ENCODE measurements at places on chromosomes 1 and 21.

DNA sequence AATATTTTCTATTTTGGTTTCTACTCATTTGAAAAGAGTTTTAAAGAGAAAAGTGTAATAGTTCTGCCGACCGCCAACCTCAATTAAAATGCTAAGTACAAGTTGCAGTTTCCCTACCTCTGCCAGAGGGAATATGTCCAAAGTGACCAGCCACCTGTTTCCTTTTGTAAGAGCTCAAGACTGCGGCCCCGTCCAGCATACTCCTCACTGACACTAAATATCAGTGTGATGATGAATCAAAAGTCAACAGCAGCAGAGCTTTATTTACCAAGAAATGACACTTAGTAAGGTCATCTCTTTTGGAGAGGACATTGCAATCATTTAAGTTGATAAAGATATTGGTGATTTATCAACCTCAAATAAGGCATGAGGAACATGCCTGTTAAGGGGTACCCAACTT, 57.4 kb upstream of the NRIP1 start:
- DNase-seq: no peak

DNA sequence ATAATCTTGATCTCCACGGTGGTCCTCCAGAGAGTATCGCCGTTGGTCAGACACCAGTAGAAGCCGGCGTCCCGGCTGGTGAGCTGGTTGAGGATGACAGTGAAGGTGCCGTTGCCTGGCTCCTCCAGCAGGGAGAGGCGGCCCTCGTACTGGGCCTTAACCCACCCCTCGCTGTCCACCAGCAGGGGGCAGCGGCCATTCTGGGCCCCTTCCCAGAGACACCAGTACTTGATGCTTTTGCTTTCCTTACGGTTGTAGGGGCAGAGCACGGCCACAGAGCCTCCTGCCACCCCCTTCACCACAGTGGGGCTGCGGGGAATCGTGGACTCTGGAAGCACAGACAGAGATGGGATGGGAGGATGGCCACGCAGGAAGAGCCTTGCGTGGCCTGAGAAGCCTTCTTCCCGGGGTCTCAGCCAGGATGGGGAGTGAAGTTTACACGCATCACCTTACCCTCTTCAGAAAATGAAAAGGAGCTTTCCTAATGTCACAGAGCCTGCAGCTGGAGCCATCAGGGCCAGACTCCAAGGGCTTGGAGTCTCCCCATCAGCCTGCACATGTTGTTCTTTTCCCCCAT, 10.7 kb downstream of the PIGR start:
- DNase-seq: peak; percentile 53

- DNase-seq: no peak
Measured at GRCh38 chr1:100604372-100604771, 66.4 kb downstream of the GPR88 start.

DNA sequence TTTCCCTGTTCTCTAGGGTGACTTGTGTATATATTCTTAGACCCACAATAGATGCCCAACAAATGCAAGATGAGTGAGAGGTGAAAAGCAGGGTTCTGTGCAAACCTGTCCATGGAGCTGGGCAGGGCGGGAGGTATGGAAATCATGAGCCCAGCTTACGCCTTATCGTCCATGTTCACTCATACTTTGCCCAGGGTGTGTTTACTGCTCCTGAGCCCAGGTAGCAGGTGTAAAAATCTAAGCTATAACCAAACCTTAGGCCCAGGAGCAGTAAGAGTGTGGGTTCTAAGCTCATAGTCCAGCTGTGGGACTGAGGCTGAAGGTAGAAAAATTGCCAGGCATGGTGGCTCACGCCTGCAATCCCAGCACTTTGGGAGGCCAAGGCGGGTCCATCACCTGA, 48.1 kb downstream of the CACNA1E start:
- DNase-seq: no peak

GRCh38 chr1:93773049-93773838, 91.6 kb upstream of the BCAR3 start:
- no peak for DNase-seq

DNA sequence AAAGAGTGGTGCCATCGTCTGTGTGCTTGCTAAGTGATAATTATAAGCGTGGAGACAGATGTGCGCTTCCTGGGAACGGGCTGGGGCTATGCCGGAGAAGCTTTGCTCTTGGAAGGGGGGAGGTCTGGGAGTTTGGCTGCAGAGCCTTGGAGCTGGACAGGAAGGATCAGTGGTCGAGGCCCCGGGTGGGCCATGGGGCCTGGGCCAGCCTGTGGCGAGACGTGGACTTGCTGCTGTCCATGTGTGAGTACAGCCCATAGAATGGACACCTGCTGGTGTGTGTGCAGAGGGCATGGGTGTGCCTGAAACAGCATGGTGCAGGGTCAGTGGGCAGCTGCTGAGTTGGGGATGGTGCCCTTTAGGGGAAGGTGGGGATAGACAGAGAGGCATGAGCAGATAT, 121.3 kb downstream of the PCBP3 start:
- no peak for DNase-seq

DNA sequence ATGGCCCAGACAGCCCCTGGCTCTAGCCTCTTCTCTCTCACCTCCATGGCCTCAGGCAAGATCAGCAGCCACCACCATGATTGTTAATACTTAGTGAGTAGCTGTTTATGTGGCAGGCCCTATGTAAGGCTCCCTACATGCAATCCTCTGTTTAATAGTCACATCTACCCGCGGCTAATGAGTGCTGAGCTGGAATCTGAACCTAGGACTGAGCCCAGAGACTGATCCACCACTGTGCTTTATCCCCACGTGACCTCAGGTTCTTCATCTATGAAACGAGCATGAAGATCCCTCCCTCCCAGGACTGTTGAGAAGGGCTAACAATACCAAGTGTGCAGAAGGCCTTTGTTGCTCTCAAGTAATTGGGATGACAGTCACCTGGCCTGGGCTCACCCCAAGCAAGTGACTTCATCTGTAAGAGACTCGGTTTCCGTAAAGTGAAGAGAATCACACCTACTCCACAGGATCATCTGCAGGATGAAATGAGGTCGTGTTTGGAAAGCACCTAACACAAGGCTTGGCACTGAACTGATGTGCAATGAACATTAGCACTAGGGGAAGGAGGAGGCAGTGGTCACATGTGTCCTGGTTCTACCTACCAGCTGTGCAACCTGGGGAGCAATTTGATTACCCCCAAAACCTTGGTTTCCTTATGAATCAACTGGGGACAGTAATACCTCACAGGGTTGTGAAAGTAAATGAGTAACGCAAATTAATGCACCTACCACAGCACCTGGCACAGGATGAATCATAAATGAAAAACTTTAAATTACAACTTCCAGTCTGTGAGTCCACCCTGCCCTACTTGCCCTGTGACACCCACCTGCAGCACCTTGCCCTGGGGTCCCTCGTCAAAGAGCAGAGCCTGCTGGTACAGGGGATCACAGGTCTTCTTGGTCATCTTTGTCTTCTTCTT, 37.2 kb downstream of the RIMS3 start:
- DNase-seq: peak; percentile 75

GRCh38 chr1:240151136-240151735, 59.6 kb downstream of the FMN2 start:
- peak; percentile 2 for DNase-seq

DNA sequence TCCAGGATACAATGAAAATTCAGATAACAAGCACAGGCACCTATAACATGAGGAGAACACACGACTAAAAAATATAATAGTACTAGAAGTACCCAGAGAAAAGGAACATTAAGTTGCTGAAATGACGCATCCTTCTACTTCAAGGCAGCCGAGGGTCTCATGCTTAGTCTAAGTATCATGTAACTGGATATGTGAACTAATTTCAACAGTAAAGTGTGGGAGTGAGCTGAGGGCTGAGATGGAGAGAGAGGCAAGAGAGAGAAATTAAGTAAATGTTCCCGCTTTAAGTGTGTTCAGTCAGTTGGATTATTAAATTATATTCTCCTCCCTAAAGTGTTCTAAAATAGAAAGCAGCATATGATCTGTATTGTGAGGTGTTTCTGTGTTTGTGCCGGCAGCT, 152.2 kb upstream of the KRTAP19-8 start:
- DNase-seq: no peak

- DNase-seq: no peak
Measured at GRCh38 chr1:94438692-94439276, 20.6 kb downstream of the ABCD3 start.

- no peak for DNase-seq
Measured at GRCh38 chr1:176609556-176610408, 146.8 kb downstream of the PAPPA2 start.

GRCh38 chr1:161131523-161132409, 701 bp downstream of the DEDD start:
- peak; percentile 24 for DNase-seq

DNA sequence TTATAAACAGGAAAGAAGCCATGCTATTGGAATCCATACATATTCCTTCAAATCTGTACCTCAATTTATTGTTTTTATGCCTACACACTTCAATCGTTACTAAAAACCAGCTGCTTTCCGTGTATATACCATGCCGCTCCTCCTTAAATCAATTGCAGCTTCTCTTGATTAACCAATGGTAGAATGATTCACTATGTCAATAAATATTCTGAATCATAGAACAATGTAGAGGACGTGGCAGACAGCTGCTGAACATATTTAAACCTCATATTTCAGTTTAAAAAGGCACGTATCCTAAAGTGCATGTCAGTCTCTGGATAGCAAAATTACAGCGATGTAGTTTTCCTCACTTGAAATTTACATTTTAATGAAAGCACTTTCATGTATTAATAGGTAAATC, 100.4 kb downstream of the MRPL39 start:
- DNase-seq: no peak

DNA sequence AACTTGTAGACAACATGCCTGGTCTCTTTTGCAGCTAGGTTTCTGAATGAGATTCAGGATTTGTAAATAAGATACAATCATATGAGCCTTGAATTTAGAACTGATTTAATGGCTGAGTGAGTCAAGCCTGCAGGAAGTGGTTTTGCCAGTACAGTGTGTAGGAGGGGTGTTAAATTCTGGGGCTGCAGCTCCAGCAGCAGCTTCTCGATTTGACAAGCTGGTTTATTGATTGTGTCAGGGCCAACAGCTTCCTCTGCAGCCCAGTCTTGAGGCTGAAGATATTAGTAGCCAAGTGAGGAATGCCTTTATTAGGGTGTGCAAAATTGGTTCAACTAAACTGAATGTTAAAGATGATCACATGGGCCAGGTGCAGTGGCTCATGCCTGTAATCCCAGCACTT, 11.5 kb upstream of the PLA2G5 start:
- peak; percentile 82 for DNase-seq

GRCh38 chr1:21587602-21587953, 78.4 kb downstream of the ALPL start:
- no peak for DNase-seq

- DNase-seq: no peak
Measured at GRCh38 chr1:230160957-230161771, 94.1 kb downstream of the GALNT2 start.

- DNase-seq: no peak
Measured at GRCh38 chr1:44743211-44743610, 3.6 kb downstream of the KIF2C start.

DNA sequence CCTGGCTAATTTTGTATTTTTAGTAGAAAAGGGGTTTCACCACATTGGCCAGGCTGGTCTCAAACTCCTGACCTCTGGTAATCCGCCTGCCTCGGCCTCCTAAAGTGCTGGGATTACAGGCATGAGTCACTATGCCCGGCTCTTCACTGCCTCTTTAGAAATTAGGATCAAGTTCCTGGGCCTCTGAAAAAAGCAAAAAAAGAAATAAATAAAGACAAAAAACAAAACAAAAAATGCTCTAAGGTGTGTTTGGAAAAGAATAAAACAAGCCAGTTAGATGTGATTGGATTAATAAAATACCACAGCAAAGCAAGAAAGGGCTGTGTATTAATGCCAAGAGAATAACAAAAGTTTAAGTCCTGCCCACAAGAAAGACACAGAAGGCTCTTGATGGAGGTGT, 4.2 kb upstream of the ABCB10 start:
- DNase-seq: no peak

DNA sequence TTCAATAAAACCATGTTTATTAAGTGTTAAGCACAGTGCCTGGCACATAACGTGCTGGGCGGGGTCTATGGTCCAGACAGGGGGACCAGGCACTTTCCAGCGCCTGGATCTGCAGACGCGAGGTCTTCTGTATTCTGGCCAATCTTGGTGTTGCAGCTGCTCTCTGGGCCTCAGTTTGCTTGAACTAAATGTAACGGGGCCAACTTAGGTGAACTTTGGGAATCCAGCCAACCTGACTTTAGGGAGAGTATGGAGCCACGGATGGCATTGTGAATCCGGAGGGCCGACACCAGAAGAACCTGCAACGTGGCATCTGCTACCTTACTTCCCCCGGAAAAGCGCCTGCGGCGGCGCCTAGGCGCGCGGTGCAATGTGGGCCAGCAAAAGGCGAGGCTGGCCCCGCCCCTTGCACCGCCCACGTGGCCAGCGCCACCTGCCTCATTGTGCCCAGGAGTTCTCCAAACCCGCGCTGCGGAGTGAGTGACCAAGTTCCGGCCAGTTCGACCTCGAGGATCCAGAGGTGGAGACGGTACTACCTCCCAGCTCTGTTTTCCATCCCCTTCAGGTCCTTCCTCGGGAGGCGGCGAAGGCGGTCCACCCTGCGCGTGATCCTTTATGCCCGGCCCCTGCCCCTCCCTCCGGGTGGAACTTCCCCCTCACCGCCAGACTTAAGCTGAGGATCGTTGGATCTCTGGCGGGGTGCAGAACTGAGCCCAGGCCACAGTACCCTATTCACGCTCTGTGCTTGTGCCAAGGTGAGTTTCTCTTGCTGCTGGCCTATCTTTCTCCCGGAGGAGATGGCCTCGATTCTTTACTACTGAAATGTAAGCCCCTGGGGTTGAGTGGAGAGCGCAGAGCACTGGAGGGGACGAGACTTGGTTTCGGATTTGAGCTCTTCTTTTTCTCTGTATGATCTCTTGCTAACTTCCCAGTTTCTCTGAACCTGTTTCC, at the start of gene AKR1A1:
Gene AKR1A1, plus strand, starts transcription at position 426 of the 951 bp plus-strand sequence. CDS start 10,969 bp downstream, outside the sequence.
- DNase-seq: peak; percentile 95

DNA sequence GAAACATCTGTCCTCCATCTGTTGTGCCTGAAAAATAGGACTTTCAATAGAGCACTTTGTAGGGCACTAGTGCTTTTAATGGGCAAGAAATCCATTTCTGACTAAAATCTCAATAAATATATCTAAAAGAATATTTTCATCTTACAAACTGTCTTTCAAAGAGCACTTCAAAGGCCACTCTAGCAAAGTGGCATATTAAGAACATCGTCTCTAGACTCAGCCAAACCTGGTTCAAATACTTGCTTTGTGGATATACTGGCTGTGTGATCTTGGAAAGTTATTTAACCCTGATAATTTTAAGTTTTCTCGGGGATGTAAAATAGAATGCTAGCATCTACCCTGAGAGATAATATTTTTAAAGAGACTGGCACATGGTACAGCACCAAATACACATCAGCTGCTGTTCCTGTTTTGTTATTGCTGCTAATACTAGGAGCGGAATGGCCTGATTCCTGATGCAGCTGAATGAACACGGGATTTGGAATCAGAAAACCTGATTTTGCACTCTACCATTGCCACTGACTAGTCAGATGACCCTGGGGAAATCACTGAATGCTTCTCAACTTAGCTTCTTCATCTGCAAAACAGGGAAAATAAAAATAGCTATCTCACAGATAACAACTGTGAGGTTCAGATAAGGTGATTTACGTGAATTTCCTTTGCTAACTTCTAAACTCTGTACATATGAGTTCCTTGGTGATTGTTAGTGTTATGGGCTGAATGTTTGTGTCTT, 25.2 kb upstream of the LRRC8C start:
- no peak for DNase-seq

- no peak for DNase-seq
Measured at GRCh38 chr1:180906511-180906910, 6.2 kb upstream of the KIAA1614 start.

GRCh38 chr21:44697811-44698734, 1.1 kb downstream of the KRTAP10-12 start:
- no peak for DNase-seq

Measured in activated CD4-positive, alpha-beta T cell treated with anti-CD3 and anti-CD28 coated beads, Interleukin-2, Interleukin-6, amounts not matched to agents 100 ng/mL and 50 ng/mL, durations not matched to agents 16 hours and 8 hours (primary cell).